HTR-8/SVneo (cell line): ENCODE measurements at places on chromosomes 3 and 15.

- DNase-seq = no peak
These were observed 46.8 kb upstream of the MYRIP start for GRCh38 chr3:39762537-39763070.

GRCh38 chr3:191328962-191329653, at the start of gene CCDC50:
Gene CCDC50, plus strand, starts transcription at chr3:191329394. Its CDS starts 281 bp downstream, at chr3:191329675.
- DNase-seq = peak; percentile 57

GRCh38 chr3:14307656-14308302, 94.6 kb upstream of the SLC6A6 start:
- DNase-seq = no peak

DNA sequence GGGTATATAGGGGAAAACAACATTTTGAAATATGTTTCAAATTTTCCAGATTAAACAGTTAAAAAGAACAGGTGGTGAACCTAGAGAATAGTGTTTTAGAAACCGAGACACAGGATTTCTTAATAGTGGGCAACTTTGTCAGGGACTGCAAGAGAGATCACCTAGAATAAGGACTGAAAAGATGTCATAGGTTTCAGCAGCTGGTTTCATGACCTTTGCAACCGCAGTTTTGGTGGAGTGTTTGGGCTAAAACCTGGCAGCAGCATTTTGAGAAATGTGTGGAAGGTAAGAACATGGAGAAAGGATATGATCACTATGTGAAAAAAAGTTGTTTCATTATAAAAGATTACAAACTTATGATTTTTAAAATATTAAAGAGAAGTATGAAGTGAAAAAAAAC, 34.9 kb downstream of the PRKCI start:
- DNase-seq = no peak

- no peak for DNase-seq
These were observed 74.0 kb upstream of the TERB2 start for GRCh38 chr15:44882499-44882968.

DNA sequence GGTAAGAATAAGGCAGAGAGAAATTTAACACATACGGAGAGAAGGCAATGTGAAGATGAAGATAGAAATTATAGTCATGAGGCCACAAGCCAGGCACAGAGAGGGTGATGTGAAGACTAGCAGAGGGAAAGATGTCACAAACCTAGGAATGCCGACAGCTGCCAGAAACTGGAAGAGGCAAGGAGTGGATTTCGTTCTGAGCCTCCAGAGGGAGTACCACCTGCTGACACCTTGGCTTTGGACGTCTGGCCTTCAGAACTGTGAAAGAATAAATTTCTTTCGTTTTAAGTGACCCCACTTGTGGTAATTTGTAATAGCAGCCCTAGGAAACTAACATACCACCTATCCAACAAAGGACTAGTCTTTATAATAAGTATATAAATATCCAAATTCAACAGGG, 5.0 kb upstream of the SGO1 start:
- DNase-seq = no peak

DNA sequence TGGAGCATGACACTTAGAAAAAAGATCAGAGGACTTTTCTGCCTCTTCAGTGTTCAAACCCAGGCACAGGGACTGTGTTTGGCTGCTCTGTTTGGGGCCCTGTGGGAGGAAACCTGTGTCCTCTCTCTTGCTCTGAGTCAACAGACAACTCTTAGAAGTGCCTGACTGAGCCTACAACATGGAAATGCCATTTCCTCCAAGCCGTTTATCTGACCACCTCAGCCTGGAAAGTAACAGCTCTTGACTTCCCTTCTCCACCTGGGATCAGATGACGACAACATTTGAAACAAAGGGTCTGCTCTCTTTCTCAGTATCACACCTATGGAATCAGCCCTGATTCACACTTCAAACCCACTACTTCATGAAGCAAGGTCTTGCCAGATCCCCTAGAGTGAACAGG, 91.3 kb upstream of the CTDSPL start:
- no peak for DNase-seq

- no peak for DNase-seq
These were observed 23.6 kb downstream of the CCR1 start for GRCh38 chr3:46184469-46184868.

- no peak for DNase-seq
These were observed 40.7 kb downstream of the C3orf70 start for GRCh38 chr3:185112186-185112585.

GRCh38 chr3:131338948-131339640, 42.5 kb upstream of the NUDT16 start:
- DNase-seq = no peak

GRCh38 chr3:136255672-136256406, 5.7 kb downstream of the PCCB start:
- no peak for DNase-seq

GRCh38 chr15:45376300-45376928, 1.9 kb downstream of the GATM start:
- no peak for DNase-seq

GRCh38 chr3:116280130-116280740, 165.1 kb downstream of the LSAMP start:
- no peak for DNase-seq

- no peak for DNase-seq
These were observed 147.0 kb upstream of the VEPH1 start for GRCh38 chr3:157650172-157650571.

- DNase-seq = no peak
These were observed 71.7 kb downstream of the FGF12 start for GRCh38 chr3:192655628-192656027.

- DNase-seq = peak; percentile 52
These were observed 34.9 kb downstream of the PPCDC start for GRCh38 chr15:75058127-75058905.

DNA sequence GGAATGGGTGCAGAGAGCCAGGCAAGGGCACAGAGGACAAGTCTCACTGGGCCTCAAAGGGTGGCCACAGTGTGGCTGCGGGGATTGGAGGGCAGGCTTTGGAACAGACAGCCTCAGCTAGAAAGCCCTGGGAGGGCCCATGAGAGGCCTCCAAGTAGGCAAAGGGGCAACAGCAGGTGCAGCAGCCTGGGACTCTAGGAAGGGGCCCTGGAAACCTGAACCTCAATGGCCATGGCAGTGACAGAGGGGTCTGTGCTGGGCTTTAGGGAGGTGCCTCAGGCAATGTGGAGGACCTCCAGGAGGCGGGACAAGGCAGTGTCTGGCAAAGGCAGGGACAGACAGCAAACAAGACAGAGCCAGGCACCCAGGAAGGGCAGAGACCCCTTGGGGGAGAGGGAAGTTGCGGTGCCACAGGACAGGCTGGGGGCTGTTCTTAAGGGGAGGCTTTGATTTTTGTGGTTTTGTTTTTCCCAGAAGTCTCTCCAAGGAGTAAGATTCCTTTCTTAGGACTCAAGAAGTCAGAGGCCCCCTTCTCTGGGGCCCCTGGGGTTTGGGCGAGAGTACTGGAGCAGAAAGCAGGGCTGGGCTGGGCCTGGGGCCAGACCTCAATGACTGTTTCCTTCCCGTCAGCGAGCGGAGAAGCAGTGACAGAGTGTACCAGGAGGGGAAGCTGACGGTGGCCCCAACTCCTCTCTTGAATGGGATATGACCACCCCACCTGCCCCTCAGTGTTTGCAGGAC, 9.7 kb downstream of the STOML1 start:
- DNase-seq = peak; percentile 55

DNA sequence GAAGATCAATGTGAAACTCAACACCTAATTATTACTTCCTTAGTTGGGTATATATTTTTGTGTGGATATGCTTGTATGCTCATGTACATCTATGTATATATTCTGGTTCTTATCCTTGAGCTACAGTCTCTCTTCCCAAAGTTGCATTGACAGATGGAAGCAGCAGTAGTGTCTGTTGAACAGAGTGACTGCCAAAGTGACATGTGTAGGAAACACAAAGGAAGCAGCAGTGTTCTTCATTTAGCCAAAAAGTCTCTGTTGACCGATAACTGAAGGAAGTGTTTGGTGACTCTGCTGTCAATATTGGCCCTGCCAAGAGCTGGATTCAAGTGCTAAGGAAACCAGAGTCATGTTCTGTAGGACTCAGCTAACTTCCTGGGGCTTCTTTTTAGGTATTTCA, 123.8 kb downstream of the C3orf70 start:
- DNase-seq = no peak

GRCh38 chr3:160402221-160403027, 3.0 kb downstream of the SMC4 start:
- no peak for DNase-seq

DNA sequence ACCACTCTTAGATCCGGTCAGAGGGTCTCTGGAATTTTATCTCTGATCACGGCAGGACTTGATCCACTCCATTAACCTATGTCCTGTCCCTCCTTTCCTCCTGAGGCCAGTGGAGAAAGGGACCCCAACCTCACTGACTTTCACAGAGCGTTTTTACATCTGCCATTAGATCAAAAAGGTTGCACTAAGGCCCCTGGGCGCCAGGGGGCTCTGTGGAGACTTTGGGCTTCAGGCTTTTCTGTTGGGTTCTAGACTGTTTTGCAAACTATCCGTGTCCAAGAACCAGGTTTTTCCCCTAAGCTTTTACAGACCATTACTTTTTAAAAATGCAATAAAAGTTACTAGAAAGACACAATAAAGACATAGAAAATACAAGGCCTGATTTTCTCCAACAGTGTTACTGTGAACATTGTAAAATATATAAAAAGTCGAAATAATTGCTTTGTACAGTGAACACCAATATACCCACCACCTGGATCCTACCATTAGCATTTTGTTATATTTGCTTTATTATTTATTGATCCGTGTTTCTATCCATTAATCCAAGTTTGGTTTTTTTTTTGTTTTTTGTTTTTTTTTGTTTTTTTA, 159.7 kb downstream of the POLR2M start:
- peak; percentile 25 for DNase-seq

GRCh38 chr3:3059645-3060044, 50.5 kb downstream of the IL5RA start:
- no peak for DNase-seq

GRCh38 chr3:38142959-38143358, 4.5 kb downstream of the MYD88 start:
- no peak for DNase-seq

DNA sequence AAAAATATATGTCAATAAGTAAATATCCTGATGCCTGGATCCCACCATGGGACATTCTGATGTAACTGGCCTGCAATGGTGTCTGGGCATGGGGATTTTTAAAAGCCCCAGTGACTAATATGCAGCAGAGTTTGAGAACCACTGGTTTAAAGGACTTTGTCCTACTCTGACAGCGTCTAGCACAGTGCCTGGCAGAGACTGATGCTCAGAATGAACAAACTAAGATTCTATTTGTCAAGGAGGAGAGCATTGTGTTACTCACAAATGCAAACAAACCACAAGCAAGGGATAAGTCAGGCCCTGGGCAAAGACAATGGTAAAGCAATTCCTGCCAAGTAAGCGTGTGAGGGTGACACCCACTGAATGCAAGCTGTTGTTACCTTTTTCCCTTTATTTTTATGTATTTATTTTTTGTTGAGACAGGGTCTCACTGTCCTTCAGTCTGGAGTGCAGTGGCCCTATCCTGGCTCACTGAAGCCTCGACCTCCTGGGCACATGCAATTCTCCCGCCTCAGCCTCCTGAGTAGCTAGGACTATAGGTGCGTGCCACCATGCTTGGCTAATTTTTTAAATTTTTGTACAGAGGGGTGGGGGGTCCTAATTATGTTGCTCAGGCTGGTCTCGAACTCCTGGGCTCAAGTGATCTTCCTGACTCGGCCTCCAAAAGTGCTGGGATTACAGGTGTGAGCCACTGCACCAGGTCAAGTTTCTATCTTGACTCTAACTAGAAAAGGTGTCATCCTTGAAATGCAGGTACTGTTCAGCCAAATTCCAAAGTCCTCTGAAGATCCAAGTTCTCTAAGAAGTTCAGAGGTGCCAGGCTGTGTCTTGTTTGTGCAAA, 909 bp upstream of the GPD1L start:
- no peak for DNase-seq

GRCh38 chr3:163809540-163809993, 1268.7 kb downstream of the SI start:
- DNase-seq = no peak

- no peak for DNase-seq
These were observed 8.4 kb downstream of the TMEM40 start for GRCh38 chr3:12750658-12751071.
